ENCODE measurements at places on chromosomes 6 and 20.
A peak's percentile ranks its signal among the peaks of the same experiment; 100 is the strongest.

- DNase-seq, result no peak
Measured at GRCh38 chr6:122048570-122048969, 350.9 kb upstream of the HSF2 start.

DNA sequence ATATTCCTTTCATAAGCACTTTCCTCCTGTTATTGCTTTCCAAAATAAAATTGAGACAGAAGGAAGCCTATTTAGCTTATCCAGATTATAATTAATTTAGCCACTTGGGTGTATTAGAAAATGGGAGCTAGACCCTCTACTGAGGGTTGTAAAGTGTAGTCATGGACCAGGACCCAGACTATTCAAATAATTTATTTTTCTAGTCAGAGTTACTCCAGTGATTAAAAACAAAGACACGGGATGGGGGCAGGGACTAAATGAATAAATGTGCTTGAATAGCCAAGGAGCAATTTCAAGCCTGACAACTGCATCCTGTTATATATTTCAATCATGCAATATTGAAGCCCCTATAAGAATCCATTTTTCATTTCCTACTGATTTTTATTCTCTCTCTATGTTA lies 41.6 kb downstream of the KLHL32 start:
- no peak for DNase-seq

- DNase-seq, result no peak
Measured at GRCh38 chr6:92111386-92111785, 1308.0 kb downstream of the EPHA7 start.

DNA sequence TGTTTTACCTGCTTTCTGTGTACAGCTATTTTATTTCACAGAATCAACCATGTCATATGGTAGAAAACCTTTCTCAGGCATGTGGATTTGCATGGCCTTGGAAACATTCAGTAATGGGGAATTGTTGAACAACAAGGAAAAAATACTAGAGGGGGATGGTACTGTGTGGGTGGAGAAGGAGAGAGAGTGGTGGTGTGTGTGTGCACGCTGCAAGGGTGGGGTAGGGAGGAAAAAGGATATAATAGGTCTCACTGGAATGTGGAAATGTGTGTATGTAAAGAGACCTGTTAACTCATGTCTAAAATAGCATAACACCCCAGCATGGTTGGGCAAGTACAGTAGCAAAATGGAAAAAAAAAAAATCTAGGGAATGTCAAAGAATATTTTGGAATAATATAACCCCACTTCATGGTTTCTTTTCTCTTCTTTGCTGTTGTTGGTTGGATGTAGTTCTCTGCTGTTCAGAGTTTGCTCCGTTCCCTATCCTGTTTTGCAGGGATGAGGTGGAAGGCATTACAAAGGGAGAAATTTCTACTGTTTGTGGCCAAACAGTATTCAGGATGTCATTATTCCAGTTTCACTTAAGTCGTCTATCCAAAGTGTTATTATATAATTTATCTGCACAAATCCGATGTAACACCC lies 93.9 kb upstream of the CITED2 start:
- no peak for DNase-seq

GRCh38 chr20:12173347-12174012 lies 255.8 kb downstream of the BTBD3 start:
- no peak for DNase-seq

GRCh38 chr6:123898665-123899064 lies 95.0 kb downstream of the NKAIN2 start:
- no peak for DNase-seq

GRCh38 chr6:41573985-41574384 lies 27.8 kb downstream of the FOXP4 start:
- no peak for DNase-seq

GRCh38 chr6:152575161-152575560 lies 62.0 kb downstream of the SYNE1 start:
- DNase-seq, result no peak

DNA sequence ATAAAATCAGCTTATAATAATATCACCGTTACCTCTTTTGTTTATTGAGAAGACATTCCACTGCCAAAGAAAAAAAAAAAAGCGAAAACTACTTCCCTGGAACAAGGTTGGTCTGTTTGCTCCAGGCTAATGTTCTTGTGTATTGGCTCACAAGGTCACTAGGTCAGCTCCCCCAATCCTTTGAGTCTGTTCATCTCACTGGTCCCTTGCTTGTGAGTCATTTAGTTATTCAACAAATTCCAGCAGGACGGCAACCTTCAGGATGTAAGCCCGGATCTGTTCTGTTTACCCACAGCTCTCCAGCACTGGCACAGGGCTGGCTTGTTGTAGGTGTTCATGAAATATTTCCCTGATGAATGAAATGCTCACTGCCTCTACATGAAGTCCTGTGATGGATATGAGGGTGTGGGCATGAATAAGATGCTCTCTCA lies 3.3 kb downstream of the ARHGAP40 start:
- DNase-seq, result no peak

GRCh38 chr6:7500752-7501282 lies 40.7 kb upstream of the DSP start:
- DNase-seq, result no peak

- no peak for DNase-seq
Measured at GRCh38 chr6:134406311-134406710, 88.4 kb upstream of the SGK1 start.

DNA sequence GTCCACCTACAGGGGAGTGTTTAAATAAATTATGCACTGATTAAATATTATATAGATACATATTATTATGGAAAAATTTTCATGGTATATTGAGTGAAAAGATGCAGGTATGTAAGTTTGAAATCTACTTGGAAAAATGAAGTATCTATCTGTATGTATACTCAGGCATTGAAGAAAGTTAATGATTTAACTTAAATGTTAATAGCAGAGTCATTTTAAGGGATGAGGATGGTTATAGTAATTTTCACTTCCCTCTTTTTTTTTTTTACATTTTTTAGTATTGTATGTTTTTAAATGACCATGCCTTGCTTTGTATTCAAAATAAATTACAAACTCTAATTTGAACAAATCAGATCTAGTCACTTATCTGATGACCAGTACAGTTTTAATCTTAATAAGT lies 43.2 kb upstream of the NOTCH4 start:
- DNase-seq, result no peak

- DNase-seq, result no peak
Measured at GRCh38 chr6:21438237-21438985, 155.1 kb upstream of the SOX4 start.

DNA sequence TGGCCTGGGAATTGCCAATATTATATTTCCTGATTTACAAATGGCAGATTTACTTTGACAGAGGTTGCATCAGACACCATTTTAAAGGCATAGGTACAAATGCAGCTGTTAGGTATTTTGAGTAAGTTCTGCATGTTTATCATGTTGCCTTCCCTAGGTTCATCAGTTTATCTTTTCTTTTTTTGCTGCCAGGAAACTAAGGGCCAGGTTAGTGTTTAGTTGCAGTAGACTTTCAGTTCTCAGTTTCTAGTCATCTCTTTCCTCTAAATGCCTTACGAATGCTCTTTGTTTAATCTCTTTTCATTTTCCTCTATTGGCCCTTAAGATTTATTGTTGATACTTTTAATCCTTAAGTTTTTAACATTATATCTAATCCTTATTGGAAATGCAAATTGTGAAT lies 129.9 kb downstream of the SMAP1 start:
- DNase-seq, result no peak

GRCh38 chr6:105445481-105445880 lies 42.6 kb upstream of the PREP start:
- DNase-seq, result no peak

DNA sequence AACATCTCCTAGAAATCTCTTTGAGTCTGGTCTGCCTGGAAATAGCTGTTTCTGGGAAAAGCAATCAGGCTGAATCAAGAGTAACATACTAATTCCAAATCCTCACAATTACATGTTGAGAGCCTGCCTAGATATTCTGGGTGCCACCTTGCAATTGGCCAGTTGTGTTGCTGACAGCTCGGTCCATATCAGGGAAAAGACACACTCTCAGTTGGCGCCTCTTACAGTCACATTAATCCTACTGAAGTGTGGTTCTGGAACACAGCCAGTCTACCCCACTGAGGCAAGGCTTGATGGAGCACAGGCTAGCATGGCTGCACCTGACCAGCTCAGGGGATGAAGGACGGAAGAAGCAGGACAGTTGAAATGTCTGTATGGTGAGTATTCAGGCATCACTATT lies 121.4 kb upstream of the TAB2 start:
- no peak for DNase-seq

GRCh38 chr20:49210101-49210756 lies 9.0 kb upstream of the DDX27 start:
- no peak for DNase-seq

GRCh38 chr20:3161316-3162079 lies 1.8 kb upstream of the FASTKD5 start:
- no peak for DNase-seq

DNA sequence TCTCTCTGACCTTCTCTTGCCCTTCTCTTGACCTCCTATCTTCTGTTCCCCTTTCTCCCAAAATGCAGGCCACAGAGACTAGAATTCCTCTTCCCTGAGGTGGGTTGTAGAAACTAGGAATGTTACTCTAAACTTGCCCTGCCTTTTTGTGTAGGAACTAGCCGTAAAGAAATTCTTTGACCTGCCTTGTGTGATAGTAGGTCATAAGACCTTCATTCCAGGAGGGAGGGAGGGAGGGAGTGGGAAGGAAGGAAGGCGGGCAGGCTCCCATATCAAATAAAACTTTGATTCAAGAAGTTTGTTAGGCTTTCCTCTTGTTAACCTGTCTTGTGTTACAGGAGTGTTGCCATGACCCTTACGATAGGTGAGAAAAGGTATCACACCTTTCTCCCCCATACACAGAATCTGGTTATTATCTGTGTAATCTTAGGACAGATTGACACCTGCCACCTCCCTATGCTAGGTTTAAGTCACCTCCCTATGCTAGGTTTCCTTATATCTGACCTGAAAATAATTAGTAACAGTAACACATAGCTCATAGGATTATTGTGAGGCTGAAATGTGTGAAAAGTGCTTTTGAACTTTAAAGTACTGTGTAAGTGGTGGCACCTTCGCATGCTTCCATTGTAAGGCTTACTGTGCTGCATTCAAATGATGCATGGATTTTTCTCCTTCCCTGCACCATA lies 32.6 kb upstream of the FUCA2 start:
- DNase-seq, result peak; percentile 26

DNA sequence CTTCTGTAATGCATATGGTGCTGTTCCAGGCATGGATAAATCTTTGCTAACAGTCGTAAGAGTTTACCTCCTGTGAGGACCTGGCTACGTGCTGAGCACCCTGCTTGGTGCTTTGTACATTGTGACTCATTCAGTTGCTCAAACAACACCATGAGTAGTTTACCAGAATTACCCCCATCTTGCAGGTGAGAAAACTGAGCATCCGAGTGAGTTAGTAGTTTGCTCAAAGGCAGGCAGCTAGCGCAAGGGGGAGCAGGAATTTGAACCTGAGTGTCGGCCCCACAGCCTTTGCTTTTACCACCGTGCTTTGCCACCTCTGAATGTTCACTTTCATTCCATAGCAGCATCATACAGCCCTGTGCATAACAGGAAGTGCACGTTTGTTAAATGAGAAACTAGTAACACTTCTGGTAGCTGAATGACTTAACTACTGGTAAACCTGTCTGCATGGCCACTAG lies 121.9 kb downstream of the MTHFD1L start:
- DNase-seq, result peak; percentile 46

DNA sequence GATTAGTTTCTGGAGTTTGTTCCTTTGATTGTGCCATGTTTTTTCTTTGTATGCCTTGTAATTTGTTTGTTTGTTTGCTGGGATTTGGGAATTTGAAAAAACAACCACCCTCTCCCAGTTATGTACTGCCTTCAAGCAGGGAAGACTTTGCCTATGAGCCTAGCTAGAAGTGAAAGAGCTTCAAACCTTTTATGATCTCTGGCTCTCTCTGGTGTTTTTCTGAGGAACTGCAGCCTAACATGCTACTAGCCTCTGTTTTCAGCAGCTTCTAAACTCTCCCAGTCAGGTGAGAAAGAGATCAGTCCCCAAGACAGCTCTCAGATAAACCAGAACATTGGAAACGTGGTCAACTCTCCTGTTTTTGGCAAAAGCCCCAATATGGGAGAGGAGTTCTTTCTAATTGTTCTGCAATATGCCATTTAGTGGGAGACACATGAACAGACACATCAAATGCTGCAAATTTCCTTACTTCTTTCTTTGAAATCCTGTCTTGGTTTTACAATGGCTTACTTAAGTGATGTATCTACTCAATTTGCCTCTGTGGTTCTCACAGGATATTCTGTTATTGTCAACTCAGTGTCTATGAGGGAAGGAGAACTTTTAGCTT lies 58.9 kb upstream of the SERINC1 start:
- DNase-seq, result peak; percentile 75

DNA sequence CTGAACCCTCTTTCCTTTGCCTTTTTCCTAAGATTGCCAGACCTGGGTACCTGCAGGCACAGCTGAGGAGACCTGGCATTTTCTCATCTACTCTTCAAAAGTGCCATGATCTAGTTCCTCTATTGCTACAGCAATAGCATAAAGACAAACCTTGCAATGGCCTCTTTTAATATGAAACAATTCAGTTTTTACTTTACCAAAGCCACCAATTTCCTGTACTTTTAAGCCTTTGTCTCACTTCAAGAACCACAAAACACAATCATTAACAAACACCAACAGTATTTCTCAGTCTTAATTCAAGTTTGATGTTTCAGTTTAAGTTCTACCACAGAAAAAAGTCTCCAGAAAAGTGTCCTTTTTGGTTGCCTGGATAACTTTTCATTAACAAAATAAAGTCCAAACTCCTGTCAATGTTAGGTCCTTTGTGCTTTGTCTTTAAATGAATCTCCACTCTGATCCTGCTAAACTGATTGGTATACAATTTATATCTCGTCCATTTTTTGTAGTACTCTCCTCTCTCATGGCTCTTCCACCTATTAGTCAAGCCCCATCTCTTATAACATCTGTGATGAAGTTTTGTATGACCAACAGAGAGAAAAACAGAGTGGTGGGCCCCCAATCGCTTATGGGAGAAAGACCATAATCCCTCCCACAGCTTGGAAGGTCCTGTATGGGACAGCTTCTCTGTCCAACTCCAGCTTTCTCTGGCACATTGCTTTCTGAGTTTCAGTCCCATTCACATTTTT lies 50.5 kb upstream of the THEMIS start:
- peak; percentile 58 for DNase-seq

DNA sequence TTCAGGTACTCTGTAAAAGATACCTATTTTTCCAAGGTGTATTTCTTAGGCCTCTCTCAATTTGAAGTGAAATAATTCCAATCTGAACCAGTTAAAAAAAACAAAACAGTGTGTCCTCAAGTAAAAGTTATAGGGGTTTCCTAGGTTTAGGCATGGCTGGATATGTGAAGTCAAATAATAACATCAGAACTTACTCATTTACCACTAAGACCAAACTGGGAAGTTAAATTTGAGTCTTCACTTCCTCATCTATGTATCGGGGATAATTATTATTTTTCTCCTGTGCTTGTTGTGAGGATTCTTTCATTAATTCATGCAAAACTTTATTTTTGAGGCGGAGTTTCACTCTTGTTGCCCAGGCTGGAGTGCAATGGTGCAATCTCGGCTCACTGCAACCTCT lies 86.2 kb upstream of the PTPRK start:
- DNase-seq, result no peak

Data from CD4-positive, alpha-beta T cell treated with Interleukin-21 for 1 hour (primary cell).